ENCODE measurements at places on chromosomes 7 and 10.

DNA sequence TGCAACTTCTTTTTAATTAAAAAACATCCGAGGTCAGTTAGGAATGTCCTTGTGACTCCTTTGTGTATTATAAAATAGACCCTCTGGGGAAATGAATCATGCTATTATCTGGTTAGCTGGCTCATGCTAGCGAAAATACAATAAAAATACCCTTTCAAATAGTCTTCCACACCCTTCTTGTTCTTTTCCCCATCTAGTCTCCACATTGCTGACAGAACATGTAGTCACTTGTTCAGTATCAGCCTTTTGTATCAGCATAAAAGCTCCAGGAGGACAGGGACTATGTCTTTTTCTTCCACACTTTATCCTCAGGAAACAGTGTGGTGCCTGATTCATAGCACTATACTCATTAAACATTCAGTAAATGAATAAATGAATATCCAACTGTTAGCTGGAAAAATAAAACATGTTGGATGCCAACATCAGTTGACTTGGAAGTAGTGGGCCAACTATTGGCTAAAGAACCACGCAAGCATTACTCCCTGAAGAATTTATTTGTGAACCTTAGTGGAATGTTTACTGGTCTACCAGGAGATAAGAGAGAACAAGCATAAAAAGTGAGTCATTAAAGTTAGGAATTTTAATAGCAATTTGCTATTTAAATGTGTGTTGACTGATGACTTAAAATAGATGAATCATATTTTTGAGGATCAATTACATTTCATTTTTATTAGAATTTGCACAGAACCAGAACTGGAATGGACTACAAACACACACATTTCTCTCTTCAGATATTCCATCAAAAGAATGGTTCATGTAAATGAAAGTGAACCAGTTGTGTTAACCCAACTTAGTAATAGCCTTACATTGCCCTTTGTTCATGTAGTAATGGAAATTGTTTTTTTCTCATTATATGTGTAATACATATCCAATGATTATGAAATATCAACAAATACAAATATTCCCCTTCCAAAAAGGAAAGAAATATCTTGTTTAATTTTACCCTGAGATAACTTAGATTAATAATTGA lies 129.6 kb downstream of the DKK1 start:
- DNase-seq: no peak

GRCh38 chr10:78148961-78149612 lies 115.4 kb downstream of the RPS24 start:
- DNase-seq: no peak

- no peak for DNase-seq
Observed at GRCh38 chr10:27345455-27345920, 104.9 kb upstream of the ACBD5 start.

DNA sequence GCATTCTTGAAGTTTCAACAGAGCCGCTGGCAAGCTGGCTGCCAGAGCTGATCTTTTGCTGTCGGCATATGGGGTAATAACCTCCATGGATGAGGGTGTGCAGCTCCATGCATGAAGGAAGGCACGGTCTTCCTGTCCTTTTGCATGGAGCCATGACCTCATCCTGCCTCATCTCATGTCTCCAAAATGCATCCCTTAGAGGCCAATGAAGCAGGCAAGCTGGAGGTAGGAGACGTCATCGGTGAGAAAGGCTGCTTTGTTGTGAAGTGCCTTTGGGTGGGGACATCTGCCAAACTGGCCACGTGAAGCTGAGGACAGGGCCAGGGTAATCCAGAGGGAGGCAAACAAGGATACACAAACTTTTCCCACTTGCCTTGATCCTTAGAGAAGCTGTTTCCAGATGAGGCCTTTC lies 161.5 kb upstream of the TBX20 start:
- DNase-seq: no peak

GRCh38 chr7:94908323-94909178 lies 1.2 kb downstream of the PPP1R9A start:
- no peak for DNase-seq

DNA sequence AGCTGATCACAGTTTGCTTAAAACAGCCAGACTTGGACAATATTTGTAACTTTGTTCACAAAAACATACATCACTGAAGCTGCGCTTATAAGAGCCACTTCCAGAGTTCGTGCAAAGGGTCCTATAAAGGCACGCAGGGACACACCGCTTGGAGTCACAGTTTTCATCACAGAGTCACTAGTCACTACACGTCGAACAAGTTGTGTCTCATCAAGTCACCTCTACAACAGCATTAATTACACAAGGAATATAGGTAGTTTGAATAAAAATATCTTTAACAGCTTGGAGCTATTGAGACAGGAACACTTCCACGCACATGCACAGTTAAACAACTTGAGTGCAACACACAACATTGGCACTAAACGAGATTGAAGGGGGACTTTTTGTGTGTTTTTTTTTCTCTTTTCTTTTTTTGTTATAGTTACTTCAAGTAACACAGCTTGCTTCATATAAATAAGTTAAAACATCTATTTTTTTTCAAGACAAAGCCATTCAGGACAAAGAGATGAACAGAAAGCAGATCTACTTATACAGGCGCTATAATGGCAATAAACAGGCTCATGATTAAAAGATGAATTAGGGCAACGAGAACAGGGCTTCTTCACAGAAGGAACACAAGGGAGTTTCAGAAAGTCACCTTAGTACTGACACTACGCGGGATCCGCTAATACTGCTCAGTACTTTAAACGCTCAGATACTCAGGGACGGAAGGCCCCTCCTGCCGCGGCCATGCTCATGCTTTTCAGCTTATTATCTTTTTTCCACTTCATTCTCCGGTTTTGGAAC lies 2.2 kb downstream of the HOXA5 start:
- DNase-seq: no peak

GRCh38 chr7:132251327-132251659 lies 325.0 kb downstream of the PLXNA4 start:
- no peak for DNase-seq

DNA sequence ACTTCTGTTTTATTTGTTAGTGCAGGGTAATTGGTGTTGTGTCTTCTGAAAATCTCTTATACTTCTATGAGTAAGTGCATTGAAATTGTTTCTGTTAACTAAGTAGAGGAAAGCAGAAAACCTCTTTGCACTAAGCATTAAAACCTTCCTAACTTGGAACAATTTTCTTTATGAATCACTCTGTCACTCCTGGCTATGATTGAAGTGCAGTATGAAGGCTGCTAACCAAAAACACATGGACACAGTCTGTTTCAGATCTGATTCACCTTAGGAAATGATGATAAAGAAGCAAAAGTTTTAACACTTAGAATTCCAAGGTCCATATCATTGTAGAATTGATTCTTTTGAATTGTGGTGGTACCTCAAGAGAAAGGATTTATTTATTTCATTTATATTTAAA lies 41.9 kb downstream of the MET start:
- no peak for DNase-seq
